CD4-positive, alpha-beta T cell treated with Interleukin-1 beta for 1 hour (primary cell): ENCODE measurements at places on chromosomes 2 and 18.

DNA sequence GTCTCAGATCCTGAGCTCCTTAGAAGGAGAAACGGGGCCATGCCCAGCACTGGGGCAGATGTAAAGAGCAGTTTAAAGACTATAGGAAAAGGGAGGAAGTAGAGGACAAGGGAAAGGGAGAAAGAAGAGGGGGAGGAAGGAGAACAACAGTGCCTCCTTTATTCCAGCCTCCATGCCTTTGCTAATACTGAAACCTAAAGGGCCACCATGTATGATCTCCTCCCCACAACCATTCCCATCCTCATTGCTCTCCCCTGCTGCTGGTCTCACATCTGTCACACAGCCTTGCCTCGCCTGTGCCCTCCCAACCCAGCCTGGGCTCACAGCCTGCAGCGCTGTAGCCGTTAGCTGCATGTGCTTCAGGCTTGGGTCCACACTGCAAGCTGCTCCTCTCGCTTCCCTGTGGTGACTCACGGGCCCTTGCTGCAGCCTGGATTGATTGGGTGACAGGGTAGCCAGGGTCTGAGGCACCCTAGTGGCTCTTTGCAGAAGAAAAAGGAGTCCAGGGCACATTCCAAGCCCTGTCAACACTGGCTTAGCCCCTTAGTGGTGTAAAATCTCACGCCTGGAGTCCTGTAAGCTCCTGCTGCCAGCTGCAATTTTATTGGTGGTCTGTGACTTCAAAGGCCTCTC is 281.9 kb downstream of the SRBD1 start:
- DNase-seq, result no peak

- no peak for DNase-seq
These were observed 82.3 kb upstream of the XPO1 start for GRCh38 chr2:61620244-61621159.

DNA sequence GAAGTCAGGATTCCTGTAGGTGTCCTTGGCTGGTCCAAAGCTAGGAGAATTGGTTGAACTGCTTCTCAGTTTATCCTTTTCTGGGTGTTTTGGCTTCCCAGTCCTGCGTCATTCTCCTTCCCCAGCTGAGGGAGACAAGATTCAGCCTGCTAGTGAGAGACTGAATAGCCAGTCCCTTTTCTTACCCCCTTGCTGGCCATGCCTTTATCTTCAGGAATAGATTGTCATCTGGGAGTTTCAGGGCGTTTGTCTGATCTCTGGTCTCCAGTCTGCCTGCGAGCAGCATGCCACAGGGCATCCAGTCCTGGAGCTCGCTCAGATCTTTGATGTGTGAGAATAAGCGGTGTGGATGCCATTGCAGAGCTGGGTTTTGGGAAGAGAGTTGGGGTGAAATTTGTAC is 5.8 kb downstream of the MYO1B start:
- DNase-seq, result no peak

DNA sequence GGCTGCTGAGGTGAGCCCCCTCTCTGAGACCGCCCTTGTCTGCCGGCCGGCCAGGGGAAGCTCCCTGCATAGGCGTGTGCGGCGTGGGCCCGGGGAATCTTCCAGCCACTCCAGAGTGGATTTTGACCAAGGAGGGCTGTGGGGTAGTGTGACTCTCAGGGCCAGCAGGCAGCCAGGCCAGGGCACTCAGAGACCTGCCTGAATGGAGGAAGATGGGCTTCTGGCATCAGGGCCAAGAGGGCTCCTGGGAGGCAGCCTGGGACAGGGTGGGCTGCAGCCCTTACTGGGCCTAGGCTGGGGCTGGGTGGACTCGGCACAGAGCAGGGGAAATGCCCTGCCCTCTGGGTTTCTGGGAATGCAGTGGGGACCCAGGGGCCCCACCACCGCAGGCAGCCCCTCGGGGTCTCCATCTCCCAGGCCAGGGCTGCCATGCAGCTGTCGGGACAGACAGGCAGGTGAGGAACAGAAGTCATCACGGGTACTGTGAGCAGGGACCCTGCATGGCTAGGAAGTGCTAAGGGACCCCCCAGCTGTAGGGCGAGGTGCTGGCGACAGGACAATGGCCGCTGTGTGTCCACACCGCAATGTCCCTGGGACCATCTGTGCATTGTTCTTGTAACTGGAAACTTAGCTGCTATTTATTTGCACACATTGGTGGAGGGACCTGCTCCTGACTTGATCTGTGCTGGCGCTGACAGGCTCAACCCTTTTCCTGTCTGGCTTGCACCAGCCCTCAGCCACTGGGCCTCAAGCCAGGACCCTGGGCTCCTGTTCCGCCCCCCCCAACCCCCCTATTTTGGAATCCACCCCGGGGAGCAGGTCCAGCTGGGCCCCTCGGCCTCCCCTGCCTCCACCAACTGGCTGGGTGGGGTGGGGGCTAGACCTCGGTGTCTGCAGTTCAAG is 4.1 kb downstream of the PDCD1 start:
- DNase-seq, result no peak

- no peak for DNase-seq
These were observed 40.1 kb downstream of the ZFP36L2 start for GRCh38 chr2:43186321-43186678.

- no peak for DNase-seq
These were observed 161.0 kb upstream of the ID2 start for GRCh38 chr2:8520791-8521344.

- DNase-seq, result no peak
These were observed 30.8 kb upstream of the EML4 start for GRCh38 chr2:42138163-42139015.

GRCh38 chr2:175439416-175439815 is 257.9 kb upstream of the ATP5MC3 start:
- no peak for DNase-seq

- DNase-seq, result no peak
These were observed 209.0 kb downstream of the MC4R start for GRCh38 chr18:60163622-60164021.

DNA sequence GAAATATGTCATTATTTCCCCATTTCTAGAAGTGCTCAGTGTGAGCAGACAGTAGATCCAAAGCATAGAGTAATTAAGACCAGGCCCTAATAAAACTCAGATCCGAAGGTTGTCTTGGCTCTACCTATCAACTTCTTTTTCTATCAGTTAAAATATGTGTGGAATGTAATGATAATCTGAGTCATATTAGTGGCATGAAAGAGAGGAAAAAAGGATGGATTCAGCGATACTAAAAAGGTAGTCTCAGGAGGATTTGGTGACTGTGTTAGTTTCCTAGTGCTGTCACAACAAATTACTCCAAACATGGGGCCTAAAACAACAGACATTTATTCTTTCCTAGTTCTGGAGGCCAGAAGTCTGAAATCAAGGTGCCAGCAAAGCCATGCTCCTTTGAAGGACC is 103.7 kb upstream of the NABP1 start:
- DNase-seq, result no peak

DNA sequence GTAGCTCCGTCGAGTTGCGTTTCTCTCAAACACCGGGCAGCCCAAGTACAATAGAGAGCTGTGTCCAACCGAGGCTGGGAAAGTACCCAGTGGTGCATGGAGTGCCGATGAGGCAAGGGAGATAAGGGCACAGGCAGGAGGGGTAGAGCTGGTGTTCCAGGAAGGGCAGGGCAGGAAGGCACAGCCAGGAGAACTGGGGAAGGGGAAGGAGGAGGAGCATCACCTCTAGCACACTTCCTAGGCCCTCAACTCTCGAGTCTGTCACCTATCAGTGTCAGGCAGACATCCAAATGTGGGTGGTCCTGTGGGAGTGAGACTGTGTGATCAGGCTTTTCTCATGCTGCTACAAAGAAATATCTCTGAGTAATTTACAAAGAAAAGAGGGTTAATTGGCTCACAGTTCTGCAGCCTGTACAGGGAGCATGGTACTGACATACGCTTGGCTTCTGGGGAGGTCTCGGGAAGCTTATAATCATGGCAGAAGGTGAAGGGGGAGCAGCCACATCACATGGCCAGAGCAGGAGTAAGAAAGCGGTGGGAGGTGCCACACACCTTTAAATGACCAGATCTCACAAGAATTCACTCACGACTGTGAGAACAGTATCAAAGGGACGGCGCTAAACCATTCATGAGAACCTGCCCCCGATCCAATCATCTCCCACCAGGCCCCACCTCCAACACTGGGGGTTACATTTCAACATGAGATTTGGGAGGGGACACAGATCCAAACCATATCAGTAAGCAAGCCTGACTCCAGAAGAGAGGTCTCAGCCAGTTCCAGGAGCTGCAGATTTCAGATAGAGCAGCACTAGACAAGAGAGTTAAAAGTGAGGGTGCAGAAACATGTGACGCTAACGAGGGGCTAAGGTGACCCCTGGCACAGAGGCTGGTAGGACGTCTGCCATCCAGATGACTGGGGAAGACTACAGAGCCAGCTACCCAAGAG is 75.7 kb downstream of the MBOAT2 start:
- DNase-seq, result no peak

GRCh38 chr2:58429014-58429875 is 188.1 kb upstream of the FANCL start:
- no peak for DNase-seq

- DNase-seq, result no peak
These were observed 93.3 kb downstream of the HRH4 start for GRCh38 chr18:24553571-24554285.

- no peak for DNase-seq
These were observed 395.0 kb upstream of the NRP2 start for GRCh38 chr2:205287316-205287715.

DNA sequence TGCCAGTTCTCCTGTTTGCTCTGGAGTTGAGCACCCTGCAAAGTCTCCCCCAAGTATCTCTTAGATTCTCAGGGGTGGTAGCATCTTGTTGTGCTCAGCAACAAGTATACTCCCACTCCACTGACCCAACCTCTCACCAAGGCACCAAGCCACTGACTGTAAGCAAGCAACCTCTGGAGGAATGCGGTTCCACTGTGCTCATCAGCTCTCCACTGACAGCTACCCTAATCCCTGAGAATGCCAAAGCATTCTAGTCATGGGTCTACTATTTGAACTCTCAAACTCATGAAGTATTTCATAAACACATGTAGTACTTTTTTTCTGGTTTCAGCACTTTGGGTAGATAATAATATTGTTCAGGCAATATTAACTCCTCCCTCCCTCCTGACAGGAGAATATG is 170.0 kb downstream of the EPHA4 start:
- DNase-seq, result no peak

GRCh38 chr2:68849579-68850030 is 21.6 kb downstream of the BMP10 start:
- no peak for DNase-seq

- DNase-seq, result no peak
These were observed 29.5 kb downstream of the INPP4A start for GRCh38 chr2:98473995-98474780.

DNA sequence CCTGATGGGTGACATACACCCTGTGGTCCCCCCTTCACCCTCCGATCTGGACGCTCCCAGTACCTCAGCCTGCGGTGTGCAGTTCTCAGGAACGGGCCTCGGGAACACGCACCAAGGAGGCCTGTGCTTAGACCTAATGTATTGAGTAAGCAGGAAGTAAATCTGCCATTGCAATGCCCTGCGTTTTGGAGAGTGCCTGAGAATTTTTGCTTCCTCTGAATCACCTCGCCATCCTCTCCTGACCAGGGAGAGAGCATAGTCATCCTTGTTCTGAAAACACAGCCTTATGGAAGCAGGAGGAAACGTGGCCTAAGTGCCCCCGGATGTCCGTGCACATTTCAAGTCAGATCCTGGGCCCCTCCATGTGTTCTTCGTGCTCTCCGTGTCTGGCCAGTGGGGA is 272.2 kb downstream of the NDUFA10 start:
- DNase-seq, result no peak

DNA sequence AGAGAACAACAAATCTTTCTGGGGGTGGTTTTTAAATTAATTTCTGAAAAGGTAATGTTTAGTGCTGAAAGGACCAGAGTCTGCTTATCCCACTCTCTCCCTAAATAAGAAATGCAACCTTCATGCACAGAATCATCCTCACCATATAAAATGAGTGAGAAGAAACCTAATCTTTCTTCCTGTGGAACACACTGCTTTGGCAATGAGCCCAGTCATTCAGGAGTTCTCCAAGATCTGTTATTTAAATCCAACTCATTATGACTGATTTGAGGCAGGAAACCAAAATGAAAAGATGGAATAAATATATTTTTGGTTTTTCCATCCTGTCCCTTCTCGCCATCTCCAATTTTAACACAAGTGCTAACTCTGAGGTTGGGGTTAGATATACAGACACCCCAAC is 228.3 kb downstream of the SRBD1 start:
- no peak for DNase-seq

- DNase-seq, result no peak
These were observed 87.4 kb downstream of the SLC4A3 start for GRCh38 chr2:219714681-219715400.

DNA sequence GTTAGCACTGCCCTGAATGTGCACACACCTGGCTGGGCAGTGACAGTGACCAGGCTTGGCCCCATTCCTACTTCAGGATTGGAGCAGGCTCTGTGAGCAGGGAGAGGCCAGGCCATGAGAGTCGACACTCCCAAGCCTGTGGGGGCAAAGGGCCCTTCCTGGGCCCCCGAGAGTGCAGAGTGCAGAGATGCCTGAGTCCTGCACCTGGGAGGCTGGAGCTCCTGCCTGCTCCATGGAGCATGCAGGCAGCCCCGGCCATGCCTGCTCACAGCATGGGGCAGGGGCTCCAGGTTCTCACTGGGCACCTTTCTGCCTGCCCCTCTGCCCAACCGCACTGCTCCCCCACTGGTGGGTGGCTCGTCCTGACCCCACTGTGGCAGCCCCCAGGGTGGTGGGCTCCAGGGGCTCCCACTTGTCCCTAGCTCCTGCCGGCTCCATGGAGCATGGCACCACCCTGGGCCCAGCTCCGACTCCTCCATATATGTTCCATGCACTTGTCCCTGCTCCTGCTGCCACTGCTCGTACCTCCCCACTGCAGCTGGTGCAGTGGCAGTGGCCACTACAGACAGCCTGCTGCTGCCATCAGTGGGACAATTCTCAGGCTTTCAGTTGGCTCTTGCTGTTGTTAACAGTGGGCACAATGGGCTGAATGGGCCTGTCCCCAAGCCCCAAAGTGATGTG is 282.0 kb downstream of the RPRM start:
- no peak for DNase-seq

GRCh38 chr18:54004828-54005227 is 219.6 kb downstream of the MBD2 start:
- DNase-seq, result no peak

- DNase-seq, result no peak
These were observed 18.5 kb downstream of the LDLRAD4 start for GRCh38 chr18:13237073-13237472.

DNA sequence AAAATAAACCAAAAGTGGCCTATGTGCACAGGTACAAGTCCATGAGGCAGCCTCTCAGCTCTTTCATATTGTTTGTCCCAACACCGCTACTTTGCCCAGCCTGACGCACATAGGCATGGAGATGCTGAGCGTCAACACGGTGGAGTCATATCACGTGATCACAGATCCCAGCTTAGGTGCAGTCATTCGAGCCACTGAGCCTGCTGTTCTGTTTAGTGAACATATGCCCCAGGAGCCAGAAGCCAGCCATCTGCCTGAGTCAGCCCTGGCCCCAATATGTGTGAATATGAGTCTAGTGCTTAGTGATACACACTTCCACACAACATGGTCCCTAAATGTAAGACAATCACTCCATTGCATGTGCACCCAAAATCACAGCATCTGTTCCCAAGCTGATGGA is 88.2 kb upstream of the LCLAT1 start:
- no peak for DNase-seq

GRCh38 chr18:10437837-10438236 is 16.6 kb upstream of the APCDD1 start:
- no peak for DNase-seq
